ENCODE measurements at places on chromosomes 12 and 14.

- no peak for DNase-seq
Observed at GRCh38 chr14:22070119-22070982, 396.7 kb upstream of the OR4E1 start.

DNA sequence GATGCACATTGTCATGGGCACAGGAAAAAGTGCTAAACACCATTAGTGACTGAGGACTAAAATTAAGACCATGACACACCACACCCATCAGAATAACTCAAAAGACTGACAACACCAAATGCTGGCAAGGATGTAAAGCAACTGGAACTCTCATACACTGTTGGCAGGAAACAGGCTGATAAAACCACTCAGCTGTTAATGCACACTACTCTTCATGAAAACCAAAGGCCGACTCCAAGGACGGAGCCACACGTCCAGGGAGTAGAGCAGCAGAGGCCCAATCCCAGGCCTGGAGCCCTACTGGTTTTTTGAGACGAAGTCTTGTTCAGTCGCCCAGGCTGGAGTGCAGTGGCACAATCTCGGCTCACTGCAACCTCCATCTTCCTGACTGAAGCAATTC is 6.4 kb downstream of the RAD52 start:
- DNase-seq = peak; percentile 15

DNA sequence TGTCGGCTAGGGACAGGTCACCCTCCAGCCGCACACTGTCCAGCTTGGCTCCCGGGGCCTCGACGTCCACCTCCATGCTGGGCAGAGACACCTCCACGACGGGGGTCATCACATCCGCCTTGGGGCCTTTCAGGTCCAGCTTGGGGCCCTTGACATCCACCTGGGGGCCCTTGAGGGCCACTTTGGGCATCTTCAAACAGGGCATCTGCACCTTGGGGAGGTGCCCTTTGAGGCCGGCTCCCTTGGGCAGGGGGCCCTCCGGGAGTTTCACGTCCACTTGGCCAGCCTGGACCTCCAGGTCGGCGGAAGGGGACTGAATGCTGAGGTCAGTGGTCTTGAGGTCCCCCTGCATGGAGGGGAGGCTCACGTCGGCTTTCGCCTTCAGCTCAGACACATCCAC is 17.9 kb downstream of the PLD4 start:
- no peak for DNase-seq

GRCh38 chr12:107091381-107091780 is 2.0 kb downstream of the CRY1 start:
- DNase-seq = no peak

GRCh38 chr12:116562090-116562489 is 2.9 kb downstream of the MAP1LC3B2 start:
- no peak for DNase-seq

GRCh38 chr12:84986117-84986516 is 50.0 kb downstream of the TSPAN19 start:
- no peak for DNase-seq

- no peak for DNase-seq
Observed at GRCh38 chr12:20040831-20041230, 327.5 kb upstream of the PDE3A start.

GRCh38 chr12:122265886-122266229 is 436 bp downstream of the VPS33A start:
- DNase-seq = no peak

- no peak for DNase-seq
Observed at GRCh38 chr12:125254856-125255255, 189.6 kb downstream of the AACS start.

GRCh38 chr14:31781578-31781977 is 220.4 kb downstream of the NUBPL start:
- no peak for DNase-seq

DNA sequence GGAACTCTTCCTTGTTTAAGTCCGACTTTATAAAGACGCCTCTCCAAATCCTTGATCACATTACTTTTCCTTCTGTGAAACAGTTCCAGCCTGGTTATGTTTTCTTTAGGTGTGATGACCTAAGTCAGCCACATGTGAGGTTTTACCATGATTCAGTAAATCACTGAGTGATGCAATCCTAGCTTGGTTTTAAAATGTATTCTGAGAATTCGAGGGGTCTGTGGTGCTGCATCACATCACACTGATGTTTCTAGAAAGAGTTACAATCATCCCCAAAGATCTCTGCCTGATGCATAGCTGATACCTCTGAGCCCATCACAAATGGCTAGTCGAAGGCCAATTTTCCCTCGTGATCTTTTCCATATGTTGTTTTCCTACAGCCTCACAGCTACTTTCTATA is 152.7 kb downstream of the ANO2 start:
- DNase-seq = no peak

GRCh38 chr12:48764521-48764920 is 24.4 kb downstream of the ADCY6 start:
- DNase-seq = no peak

DNA sequence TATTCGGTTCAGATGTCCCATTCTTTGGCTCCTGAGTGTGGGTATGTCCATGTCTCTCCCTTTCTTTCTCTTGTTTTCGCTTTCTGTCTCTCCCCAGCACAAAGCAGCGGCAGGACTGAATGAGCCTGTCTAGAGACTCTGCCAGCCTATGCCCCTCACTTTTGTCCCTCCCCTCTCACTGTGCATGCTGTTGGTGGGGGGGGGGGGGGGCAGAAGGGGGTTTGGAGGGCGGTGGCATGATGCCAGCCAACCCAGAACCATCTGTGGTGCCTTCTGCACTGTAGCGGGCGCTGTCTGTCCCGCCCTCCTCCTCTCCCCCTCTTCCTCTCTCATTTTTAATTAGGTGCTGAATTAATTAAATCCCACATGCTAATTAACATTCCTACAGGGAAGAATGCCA is 17.7 kb downstream of the NGDN start:
- DNase-seq = no peak

DNA sequence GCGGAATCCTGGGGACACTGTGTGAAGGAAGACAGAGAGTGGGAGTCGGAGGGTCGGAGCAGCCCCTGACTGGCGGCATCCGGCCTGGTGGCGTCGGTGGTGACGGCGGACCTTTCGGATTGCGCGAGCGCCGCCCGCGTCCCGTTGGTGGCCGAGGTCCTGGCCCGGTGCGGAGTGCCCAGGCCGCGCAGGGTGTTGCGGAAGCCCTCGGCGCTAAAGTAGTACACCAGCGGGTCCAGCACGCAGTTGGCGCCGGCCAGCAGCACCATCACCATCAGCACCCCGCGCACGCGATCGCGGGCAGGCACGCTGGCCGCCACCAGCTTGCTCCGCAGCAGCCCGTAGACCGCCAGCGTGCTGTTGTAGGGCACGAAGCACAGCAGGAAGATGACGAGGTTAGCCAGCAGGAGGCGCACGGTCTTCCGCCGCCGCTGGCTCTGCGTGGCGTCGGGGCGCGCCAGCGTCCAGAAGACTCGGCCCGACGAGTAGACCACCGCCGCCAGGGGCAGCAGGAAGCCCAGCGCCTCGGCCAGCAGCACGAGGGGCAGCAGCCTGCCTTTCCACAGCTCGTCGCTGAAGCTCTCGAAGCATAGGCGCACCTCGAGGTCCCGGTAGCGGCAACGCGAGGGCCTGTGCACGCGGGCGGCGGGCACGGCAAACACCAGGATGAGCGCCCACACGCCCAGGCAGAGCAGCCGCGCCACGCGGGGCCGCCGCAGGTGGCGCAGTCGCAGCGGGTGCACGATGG is 13.1 kb upstream of the CHD4 start:
- DNase-seq = no peak

DNA sequence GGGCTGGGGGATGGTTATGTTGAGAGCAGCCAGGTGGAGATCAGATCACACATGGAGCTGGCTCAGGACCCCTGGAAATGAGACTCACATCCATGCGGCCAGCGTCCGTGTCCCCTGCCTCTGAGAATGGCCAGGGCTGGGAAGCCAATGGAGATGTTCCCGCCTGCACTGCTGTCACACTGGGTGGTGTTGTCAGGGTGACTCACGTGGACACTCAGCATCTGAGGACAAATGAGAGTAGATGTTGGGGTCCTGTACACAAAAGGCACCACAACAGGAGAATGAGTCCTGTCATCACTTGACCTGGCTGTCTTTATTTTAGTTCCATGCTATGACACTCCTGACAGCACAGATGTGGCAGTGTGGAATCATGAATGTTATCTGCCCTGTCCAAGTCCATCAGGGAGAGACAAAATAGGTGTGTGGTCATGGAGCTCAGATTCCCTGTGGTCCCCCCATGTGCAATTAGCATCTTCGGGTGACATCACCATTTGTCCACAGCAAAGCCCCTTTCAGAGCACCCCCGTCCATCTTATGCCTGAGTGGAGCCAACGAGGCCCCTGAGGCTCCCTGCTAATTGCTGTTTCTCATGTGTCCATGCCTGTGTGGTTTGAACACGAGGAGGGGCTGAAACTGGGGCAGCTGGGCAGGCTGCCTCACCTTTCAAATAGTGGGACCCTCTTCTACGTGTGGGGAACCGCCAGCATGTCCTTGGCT is 393.5 kb downstream of the AACS start:
- DNase-seq = no peak

DNA sequence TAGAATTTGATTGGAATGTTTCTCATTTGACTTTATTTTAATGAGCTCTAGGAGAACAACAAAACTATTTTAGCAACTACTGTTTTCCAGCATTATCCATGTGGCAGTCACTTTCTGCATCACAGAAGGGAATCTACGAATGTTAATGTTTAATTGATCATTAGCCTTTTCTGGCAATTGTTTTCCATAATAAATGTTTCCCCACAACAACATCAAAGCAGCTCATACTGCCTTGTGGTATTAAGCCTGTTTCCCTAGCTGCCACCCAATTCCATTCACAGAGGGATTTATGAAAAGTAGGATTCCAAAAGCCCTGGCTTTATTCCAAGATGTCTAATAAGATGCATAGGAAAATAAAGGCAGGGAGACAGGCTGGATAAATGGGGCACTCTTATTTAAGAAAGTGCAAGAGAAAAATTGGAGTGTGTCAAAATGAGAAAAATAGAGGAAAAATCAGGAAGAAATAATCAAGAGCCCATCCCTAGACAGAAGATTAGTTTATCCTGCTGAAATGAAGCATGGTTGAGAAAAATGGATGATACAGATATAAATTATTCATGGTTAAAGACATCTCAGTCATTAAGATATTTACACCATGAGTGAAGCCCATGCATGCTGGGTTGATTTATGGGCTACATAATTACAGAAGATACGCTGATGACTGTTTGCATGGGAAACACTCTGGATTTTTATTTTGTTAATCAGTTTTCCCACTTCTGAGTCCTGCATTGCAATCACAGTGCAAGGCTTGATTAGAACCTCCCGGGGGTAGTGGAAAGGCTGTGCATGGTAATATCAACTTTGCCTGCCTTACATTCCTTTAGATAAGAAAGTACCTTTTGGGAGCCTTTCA is 180.3 kb downstream of the HELB start:
- no peak for DNase-seq

GRCh38 chr12:104282109-104282508 is 21.4 kb upstream of the EID3 start:
- DNase-seq = no peak

- DNase-seq = no peak
Observed at GRCh38 chr12:120264086-120264903, 1.2 kb downstream of the PXN start.

DNA sequence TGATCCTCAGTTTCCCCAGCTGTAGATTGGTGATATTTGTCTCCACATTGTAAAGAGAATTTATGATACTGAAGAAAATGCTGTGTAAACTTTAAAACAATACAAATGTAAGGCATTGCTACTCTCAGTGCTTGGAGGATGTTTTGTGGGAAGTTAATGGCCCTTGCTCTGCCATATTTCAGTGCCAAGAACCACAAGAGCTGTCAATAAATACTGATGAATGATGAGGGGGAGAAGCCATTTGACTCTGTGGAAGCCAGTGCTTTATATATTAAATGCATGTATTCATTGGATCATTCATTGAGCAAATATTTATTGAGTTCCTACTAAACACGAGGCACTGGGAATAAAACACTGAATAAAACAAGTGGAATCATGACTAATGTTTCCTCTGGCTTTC is 30.8 kb downstream of the CACNA1C start:
- peak; percentile 41 for DNase-seq

DNA sequence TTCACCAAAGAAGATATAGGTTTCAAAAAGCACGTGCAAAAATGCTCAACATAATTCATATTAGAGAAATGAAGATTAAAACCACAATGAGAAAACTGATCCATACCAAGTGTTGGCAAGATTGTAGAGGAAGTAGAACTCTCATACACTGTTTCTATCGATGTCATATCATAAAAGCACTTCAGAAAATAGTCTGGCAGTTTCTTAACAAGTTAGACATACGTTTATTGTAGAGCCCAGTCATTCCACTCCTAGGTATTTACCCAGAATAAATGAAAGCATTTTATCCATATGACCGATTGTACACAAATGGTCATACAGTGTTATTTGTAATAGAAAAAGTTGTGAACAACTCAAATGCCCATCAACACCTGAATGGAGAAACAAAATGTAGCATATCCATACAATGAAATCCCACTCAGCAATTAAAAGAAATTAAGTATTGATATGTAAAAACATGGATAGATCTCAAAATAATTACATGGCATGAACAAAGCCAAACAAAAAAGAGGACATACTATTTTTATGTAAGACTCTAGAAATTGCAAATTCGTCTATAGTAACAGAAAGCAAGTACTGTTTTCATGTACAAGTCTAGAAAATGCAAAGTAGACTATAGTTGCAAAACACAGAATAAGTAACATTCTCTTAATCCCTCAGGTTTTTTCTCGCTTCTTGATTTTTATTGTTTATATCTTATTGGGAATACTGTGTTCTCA is 41.0 kb downstream of the USP15 start:
- DNase-seq = no peak

DNA sequence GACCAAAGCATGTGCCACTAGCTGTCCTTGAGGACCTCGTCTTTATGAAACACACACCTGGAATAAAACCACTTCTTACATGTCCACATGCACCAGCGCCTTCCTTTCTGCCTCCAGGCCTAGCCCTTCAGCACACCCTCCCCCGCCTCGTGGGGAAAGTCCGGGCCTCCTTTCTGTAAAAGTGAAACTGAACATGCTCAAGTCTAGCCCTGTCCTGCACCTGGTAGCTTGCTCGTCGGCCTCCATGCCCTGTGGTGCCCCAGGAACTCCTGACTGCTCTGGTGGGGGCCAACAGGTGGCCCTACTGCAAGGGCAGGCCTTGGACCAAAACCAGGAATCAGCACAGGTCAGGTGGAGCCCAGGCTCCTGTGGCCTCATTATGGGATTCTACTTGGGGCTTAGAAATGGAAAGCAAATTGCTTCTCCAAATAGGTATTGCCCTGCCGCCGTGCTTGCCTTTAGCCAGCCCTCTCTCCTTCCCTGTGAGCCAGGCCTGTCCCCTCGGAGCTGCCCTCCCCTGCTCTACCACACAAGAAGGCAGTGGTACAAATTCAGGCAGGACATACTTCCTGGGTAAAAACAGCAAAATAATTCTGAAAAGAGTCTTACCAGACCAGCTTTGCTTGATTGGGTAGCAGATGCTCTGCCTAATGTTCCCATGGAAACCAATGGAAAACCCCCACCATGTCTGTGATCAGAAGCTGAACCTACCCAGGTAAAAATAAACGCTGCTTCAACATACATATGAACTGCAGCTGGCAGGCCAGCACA is 43.5 kb downstream of the ERH start:
- DNase-seq = no peak

Data from skeletal muscle cell (primary cell).